Large intestine (tissue), 12 donors: ENCODE measurements at places on chromosomes 5 and 9.

- no peak for DNase-seq
These were observed 632.3 kb downstream of the TLE4 start for GRCh38 chr9:80204054-80204453.

DNA sequence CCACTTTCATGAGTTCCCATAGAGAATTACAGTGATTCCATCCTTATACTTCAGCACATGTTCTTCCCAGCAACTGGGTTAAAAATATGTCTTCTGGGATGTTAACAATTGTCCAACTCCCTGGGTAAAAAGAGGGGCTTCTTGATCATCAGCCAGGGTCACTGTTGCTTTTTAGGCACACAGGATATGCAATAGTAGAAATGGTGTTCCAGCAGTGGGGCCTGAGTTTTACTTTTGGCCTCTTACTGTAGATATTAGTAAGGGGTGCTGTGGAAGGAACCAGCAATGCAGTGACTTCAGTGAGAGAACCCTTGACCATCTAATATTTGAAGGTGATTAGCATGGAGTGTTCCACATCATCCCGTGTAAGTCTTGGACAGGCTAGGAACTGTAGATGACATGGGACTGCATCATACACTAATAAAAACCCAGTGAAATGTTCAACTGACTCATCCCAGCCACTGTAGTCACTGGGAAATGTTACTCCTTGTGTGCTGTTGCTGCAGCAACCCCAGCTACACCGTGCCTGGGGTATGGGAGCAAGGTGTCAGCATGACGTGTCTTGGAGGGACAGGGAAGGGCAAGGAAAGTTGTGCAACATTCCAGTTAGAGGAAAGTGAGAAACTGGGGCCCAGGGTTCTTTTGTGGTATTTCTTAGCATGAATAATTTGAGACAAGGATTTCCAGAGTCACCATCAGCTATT is 610.9 kb downstream of the RAB3C start:
- DNase-seq = peak; percentile 89

- DNase-seq = peak; percentile 34
These were observed 165.0 kb upstream of the ZNF462 start for GRCh38 chr9:106697750-106698502.

DNA sequence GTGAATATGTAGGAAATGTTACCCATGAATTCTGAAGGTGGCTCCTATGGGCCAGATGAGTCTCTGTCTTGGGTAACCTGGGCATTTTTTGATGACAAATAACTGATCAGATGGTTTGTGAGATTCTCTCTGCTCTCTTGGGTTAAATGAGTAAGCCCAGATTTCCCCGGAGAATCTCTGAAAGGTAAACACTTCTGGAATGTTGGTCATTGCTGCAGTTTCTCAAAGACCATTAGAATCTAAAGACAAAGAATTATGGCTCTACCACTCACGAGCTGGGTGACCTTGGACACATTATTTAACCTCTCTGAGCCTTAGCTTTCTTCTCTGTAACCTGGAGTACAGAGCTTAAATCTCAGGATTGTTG is 191.2 kb downstream of the DAB2IP start:
- no peak for DNase-seq

DNA sequence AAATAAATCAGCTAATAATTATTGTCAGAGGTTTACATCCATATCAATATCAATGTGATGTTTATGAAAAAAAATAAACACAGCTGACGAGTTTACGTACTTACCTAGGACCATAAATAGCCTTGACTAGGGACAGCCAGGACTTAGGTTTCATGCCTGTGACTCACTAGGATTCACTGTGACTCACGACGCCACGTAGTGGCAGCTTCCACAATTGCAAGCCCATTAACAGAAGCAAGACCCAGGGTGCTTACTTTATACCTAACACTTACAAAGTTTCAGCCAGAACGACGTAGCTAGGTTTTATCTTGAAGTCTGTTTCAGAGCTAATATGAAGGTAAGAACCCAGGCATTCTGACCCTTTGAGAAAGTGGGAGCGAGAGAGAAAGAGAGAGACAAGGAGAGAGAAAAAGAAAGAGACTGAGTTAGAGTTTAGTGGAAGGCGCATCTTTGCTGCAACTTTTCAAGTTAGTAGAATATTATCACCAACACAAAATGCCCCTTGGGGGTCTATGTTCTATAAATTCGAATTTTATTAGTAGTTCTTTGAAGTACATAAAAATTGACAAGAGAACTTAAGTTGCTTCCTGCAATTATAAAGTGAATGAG is 191.2 kb downstream of the GNA14 start:
- DNase-seq = peak; percentile 76

GRCh38 chr5:129173771-129174170 is 79.2 kb downstream of the ISOC1 start:
- no peak for DNase-seq

DNA sequence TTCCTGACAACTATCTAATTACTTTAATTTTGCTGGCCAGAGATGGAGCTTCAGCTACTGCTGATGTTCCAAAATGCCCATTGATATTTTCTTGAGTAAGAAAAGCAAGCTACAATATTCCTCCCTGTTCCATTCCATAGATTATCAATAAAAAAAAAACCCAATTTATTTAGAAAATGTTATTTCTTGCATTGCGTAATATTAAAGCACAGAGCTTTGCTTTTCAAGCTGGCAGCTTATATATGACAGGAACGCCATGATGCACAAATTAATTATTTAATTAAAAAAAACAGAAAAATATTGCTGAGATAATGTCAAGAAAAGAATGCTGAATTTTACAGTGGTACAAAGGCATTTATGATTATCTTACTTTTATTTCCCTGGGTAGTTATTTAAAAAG is 47.9 kb downstream of the TRPM3 start:
- no peak for DNase-seq

DNA sequence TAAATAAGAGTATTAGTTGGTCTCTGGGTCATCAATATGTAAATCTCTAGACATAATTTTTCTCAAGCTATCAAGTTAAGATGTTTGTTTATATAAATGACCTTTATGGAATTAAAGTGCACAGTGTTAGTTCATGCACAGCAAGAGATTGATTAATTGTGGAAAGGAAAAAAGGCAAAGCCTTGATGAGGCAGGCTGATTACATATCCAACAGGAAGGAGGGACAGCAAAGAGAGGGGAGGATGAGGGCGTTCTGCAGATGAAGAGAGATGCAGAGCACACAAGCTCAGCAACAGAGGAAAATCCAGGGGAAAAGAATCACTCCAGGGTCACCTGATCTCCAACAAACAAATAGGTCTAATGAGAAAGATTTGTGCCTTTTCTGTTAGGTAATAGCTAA is 16.5 kb downstream of the NTRK2 start:
- DNase-seq = no peak

DNA sequence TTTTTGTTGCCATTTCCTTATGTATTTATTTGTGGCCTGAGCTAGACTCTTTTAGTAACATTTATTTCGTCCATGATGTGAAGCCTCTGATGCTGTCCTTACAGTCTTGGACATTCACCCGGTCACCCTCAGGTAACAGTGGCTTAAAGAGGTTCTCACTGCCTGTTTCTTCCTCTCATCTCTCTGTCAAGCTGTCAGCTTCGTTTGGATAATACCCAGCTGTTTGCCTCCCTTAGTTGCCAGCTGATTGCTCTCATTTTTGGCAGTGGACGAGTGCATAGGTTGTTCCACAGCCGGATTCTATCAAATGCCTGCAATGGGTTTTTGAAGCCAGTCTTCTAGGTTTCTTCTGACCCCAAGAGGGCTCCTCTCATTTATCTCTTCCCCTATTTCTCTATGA is 427.7 kb downstream of the MED10 start:
- no peak for DNase-seq

DNA sequence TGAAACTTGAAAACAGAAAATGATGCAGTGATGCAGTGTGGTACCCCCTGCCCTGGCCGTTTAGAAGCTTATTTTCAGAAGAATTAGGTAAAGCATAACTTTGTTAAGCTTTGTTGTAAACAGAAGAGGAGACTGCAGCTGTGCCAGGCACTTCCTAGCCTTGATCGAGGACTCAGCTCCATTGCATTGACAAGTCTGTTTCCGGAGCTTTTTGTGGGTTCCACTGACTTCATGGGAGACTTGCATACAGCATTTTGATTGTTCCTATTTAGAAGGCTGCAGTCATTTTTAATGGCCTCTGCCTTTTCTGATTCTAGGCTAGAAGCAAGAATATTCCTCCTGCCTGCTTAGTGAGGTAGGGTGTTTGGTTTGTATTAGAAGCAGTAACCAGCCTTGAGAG is 12.3 kb downstream of the MVB12B start:
- no peak for DNase-seq

DNA sequence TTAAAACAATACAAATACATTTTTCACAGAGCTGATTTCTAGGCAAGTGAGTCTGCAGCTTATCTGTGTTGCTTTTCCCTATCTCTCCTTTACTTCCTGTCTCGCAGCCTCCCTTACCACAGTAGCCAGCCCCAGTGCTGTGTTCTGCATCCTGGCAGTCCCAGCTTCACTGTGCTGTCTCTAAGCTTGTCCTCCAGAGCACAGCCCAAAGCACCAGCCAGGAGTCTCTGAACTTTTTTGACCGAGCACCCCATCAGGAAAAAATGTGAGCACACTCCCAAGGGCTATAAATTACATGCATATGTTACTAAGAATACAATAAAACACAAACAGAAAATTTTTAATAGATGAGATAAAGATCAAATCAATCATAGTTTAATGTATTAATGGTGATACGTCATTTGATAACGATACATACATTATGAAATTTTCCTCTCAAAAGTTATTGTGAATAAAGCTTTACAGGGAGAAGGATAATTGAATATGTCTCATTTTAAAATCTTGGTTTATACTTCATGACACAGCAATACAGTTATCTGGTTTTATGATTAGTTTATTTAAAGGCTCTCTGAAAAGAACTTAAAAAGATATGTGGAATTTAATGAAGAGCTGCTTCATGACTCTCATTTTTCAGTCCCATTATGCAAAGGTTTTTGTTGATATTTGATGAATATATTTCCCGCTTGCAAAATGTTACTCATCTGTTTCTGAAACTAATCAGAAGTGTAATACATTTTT is 7.3 kb upstream of the RHOBTB3 start:
- DNase-seq = no peak
